ENCODE measurements at places on chromosomes 4 and X.

DNA sequence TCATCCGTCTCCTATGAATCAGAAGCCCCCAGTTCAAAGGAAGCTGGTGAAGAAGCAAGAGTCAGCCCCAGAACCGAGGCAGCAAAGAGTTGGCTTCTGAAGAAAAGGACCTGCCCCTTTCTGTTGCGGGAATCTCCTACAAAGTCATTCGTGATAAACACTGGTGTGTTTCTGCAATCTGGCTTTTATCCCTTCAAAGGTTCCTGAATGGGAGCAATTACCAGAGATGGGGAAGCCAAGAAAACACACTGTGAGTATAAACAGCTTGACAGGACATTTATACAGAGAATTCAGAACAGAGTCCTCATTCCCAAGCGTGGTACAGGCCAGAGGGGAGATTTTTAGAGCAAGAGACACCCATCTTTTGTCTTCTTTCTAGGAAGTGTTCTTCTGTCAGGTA is 226.8 kb upstream of the LNX1 start:
- DNase-seq: no peak

DNA sequence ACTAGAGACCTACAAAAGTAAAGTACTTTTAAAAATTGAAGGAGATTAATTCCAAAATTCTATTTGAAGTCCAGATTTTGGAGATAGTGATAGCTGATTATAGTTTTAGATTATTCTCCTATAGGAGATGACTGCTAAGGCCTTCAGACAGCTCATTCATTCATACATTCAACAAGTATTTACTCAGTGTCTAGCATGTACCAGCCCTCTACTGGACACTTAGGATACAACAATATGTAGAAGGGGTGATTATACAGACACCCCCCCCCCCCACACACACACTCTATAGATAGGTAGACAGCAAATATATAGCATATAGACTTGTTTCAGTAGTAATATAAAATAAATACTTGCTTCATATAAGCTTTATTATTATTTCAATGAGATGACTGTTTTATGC is 60.4 kb upstream of the TAF9B start:
- DNase-seq: no peak

DNA sequence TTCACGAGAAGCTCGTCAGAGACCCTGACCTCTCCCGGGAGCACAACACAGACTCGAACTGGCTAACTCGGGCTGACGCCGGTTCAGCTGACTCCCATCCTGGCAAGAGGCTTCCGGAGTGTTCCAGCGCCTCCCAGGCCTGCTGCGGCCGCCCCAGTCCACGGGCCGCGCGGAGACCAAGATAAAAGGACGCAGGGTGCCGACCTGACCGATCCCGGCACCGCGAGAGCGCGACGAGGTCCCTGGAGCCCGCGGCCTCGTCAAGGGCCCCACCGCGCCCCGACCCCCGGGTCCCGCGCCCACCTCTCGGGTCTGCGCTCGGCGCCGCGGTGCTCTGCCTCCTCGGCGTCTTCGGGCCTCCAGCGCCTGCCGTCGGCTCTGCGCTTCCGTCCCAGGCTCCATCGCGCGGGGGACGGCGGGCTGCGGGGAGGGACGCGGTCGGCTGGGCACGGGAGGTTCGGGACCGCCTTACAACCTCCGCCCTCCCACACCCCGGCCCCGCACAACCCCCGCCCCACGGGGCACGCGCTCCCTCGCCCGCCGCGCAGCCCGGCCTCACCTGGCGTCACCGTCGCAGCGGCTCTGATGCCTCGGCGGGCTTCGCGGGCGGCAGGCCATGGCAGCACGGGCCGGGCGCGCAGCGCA is 426 bp downstream of the SLBP start:
- peak; percentile 25 for DNase-seq

DNA sequence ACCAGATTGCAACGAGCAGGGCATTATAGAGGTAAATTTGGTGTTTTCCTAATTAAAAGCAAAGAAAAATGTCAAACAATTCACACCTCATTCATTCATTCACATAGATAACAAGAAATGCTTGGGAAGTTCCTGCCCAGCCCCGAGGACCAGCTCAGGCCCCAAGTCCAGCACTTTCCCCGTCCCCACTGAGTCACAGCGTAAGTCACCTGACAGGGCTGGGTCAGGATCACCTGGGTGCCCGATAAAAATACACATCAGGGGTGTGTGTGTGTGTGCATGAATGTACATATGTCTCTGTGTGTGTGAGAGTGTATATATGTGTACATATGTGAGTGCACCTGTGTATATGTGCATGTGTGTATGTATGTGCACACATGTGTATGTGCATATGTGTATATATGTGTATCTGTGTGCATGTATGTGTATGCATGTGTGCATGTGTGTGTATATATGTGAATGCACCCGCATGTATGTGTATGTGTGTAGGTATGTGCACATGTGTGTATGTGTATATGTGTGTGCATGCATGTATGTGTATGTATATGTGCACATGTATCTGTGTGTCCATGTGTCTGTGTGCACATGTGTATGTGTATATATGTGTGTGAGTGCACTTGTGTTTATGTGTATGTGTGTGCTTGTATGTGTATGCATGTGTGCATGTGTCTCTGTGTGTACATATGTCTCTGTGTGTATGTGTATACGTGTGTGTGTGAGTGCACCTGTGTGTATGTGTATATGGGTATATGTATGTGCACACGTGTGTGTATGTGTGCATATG is 18.6 kb upstream of the SH3TC1 start:
- DNase-seq: no peak

GRCh38 chrX:154802947-154803346 is 2.3 kb downstream of the MPP1 start:
- DNase-seq: no peak

- no peak for DNase-seq
Measured at GRCh38 chr4:153931804-153932203, 142.9 kb upstream of the SFRP2 start.

DNA sequence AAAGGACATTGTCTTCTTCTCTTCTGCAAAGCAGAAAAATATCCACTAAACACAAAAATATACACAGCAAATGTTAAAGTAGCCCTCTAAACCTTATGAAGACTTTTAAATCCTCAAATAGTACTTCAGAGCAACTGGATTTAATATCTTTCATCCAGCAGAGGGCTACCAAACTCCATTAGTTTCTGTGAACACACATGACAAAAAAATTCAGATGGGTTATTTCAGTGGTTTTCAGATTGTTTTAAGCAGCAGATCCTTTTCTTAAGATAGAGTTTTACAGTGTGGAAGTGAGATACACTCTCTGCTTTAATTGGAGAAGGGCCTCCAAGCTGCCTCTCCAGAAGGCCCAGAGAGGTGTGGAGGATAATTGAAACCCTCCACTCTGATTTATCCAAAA is 56.7 kb downstream of the ANK2 start:
- DNase-seq: no peak

DNA sequence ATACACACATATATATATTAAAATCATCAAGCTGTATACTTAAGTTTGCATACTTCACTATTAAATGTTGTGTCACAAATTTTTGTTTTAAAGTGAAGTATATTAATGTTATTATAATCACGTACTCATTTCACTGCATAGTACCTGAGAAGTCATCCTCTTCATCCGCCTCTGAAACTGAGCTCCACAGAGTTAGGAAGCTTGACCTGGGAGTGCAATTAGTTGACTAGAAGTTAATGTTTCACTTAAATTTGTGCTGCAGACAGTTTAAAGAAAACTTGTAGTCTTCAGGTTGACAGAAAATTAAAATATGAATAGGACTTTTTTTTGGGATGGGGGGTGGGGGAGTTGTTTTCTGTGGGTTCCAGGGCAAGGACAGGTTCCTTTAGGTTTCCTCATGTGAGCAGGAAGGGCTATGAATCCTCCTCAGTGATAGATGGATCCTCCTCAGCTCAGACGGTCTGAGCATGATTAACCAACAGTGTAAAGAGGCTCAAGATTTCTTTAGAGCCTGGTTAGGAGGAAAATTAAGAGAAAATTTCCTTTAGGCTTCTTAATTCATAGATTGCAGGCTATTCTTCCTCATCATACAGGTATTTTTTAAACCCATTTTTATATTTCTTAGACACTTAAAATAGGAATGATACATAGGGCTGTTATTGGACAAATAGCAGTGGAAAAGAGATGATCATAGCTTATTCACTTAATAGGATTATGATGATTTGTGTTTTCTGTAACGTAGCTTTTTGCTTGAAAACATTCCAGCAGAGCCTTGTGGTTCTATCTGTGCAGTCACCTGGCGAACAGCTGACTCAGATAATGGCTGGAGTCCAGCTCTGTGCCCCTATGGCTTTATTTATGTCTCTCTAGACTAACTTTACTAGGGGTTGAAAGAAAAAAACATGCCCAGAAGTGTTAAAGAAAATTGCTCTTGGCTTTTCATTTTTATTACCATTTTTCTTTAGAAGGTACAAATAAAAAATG is 102.7 kb downstream of the SLC4A4 start:
- DNase-seq: no peak

DNA sequence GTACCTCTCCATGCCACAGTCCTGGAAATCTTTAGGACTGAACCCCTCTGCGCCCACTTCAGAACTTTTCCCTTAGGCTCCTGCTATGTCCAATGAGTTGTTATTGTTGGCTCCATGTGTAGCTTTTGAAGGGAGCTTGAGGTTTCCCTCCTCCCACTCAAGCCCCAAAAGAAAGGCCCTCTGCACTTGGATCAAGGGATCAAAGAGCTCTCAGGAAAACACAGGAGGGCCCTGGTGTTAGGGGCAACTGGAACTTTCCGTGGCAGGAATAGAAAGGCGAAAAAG is 135.0 kb downstream of the RASL11B start:
- DNase-seq: no peak

GRCh38 chr4:165726831-165727230 is 146.2 kb upstream of the TLL1 start:
- no peak for DNase-seq

- DNase-seq: no peak
Measured at GRCh38 chr4:94508806-94509205, 57.1 kb downstream of the PDLIM5 start.

DNA sequence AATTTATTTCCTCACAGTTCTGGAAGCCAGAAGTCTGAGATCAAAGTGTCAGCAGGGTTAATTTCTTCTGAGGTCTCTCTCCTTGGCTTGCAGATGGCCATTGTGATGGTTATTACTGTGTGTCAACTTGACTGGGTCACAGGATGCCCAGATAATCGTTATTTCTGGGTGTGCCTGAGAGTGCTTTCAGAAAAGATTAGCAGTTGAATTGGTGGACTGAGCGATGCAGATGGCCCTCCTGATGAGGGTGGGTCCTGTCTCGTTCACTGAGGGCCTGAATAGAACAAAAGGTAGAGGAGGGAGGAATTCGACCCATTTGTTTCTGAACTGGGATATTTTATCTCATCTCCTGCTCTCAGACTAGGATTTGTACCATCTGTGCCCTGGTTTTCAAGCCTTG is 15.7 kb downstream of the SMIM43 start:
- DNase-seq: no peak

DNA sequence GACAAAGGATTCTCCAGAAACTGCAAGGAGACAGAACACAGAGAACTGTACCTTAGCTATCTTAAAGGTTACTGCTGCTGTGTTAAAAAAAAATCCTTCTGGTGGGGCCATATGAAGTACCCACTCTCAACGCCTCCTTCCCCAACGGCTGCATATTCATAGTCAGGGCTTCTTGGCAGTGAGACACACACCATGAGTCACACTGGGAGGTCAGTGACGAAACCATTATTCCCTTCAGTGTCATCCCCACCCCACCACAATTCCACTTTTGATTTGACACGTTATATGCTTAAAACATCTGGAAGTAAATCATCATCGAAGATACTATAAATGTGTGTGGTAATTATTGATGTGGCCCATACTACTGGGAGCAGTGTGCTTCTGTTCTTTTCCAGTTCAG is 271.5 kb downstream of the LDB2 start:
- DNase-seq: no peak

DNA sequence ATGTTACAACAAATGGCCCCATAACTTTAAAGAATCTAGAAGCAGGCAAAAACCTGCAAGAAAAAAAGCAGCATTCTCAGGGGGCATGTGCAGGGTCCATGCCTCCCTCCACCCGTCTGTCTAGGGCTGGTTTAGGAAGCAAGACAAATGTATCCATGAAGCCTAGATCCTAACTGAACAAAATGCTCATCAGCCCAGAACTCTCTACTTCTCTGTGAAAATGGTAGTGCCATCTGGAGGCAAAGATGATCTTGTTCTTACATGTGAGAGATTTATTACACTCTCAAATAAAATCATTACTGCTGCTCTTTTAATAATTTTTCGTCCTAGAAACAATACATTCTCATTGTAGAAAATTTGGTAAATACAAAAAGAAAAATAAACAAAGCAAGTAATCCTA is 26.7 kb downstream of the NR3C2 start:
- no peak for DNase-seq

DNA sequence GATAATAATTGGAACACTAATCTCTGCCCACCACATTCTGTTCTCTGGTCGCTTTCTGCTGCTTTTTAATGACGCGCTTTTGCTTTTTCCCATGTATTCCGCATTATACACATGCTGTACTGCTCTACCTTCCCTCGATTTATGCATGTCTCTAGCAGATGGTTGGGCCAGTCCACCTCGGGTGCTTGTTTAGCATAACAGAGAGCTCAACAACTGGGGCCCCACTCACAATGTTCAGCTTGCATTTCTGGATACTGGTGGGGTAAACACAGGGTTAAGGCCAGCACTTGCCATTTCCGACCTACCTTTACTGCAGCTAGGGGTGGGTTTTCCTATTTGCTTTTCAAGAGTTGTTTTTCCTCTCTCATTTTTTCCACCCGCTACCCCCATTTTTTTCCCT is 255.8 kb downstream of the SOX3 start:
- DNase-seq: no peak

DNA sequence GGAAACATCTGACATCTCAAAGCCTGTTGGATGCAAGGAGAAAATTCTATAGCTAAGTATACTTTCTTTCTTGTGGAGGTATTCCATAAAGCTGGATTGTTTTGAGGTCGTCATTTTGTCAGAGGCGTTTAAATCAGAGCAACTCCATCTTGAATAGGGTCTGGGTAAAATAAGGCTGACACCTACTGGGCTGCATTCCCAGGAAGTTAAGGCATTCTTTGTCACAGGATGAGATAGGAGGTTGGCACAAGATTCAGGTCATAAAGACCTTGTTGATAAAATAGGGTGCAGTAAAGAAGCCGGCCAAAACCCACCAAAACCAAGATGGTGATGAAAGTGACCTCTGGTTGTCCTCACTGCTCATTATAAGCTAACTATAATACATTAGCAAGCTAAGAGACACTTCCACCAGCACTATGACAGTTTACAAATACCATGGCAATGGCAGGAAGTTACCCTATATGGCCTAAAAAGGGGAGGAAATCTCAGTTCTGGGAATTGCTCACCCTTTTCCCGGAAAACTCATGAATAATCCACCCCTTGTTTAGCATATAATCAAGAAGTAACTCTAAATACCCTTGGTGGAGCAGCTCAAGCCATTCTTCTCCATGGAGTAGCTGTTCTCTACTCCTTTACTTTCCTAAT is 11.9 kb downstream of the HSD17B13 start:
- DNase-seq: no peak

DNA sequence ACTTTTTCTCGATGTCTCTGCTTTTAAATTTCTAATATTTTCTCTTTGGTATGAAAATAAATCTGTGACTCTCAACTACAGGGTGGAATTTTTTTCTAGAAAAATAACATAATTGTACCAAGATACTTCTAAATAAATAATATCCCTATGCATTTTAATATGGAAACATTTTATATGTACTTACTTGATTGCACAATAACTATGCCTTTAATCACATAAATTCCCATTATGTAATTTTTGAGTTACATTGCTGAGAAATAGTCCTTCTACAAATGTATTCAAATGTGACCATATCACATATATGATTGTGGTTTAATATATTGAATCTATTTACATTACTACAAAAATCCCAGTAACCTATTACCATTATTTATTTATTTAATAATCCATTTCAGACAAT is 1543.3 kb upstream of the PABPC4L start:
- DNase-seq: no peak

- no peak for DNase-seq
Measured at GRCh38 chr4:130576218-130576617, 1480.3 kb downstream of the C4orf33 start.
